ENCODE measurements at places on chromosomes 16 and 17.

DNA sequence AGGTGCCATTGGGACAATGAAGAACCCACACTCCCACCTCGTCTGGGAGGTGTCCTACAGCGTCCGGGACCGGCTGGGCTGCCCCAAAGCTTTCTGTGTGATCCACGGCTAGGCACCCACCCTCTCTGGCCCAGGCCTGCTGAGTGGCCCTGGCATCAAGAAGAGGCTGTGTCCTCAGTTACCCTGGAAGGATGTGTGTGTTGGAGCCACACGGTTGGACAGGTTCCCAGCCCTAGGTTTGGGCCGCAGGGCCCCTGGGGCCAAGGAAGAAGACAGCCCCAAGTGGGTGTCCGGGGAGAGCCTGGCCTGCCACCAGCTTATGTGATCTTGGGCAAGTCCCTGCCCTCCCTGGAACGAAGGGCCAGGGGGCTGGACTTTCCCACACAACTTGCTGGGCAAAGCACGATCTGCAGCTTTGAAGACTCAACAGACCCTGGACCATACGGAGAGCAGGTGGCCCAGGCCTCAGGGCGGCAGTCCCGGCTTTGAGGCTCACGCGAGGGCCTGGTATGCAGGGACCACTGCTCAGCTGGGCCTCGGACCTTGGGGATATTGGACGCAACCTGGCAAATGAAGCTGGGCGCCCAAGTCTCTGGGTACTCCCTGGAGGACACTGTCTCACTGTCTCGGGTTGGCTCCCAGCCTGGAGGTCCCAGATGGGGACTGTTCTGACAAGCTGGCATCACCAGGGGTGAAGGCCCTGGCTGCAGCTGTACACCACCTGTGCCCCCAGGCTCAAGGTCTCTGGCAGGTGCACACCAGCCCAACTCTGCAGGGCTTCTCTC lies 17.5 kb downstream of the MYBBP1A start:
- no peak for DNase-seq

GRCh38 chr17:48878920-48879898 lies 13.4 kb upstream of the ATP5MC1 start:
- DNase-seq = no peak

- DNase-seq = no peak
Observed at GRCh38 chr16:18983565-18984434, at the start of gene TMC7. TSS of gene TMC7 (plus strand) at chr16:18983934. CDS start at chr16:18984064, 130 bp downstream.

DNA sequence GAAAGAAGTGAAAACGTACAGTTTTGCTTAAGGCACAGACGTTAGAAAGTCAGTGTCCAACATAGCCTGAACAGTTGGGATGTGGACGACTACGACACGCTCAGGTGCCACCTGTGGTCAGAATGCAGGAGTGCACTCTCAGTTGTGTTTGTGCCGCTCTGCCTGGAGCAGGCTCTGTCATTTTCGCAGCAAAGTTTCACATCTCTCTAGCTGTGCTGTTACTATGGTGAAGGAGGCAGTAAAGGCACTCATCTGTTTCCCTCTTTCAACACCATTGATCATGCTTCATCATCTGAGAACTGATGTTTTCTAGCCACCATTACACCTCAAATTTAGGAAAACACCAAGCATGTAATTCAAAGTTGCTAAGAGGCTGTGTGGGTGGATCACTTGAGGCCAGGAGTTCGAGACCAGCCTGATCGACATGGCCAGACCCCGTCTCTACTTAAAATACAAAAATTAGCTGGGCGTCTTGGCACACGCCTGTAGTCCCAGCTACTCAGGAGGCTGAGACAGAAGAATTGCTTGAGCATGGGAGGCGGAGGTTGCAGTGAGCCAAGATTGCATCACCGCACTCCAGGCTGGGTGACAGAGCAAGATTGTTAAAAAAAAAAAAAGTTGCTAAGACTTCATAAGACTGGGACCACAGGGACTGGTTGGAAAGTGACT lies 44.9 kb upstream of the DNAJA2 start:
- DNase-seq = peak; percentile 22

DNA sequence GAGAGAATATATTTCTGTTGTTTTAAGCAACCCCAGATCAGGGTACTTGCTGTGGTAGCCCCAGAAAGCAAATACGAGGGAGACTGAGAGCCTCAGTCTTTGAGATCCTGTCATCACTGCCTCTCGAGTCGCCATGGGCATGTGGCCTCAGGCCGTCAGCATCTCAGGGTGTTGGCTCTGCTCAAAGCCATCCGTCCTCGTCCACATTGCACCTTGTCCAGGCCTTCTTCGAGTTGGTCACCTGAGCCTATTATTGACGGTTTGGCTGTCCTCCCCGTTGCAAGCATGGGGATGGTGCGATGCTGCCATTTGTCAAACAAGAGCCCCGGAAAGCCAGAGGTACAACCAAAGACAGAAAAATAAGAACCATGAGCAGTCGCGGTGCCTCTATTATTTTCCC lies 136.9 kb downstream of the IRF8 start:
- DNase-seq = no peak

- DNase-seq = no peak
Observed at GRCh38 chr17:16329519-16330271, 23.6 kb downstream of the CENPV start.

- DNase-seq = no peak
Observed at GRCh38 chr17:7857713-7858521, at the start of gene CYB5D1. TSS of gene CYB5D1 (plus strand) at chr17:7858003. CDS start at chr17:7858135, 132 bp downstream.

DNA sequence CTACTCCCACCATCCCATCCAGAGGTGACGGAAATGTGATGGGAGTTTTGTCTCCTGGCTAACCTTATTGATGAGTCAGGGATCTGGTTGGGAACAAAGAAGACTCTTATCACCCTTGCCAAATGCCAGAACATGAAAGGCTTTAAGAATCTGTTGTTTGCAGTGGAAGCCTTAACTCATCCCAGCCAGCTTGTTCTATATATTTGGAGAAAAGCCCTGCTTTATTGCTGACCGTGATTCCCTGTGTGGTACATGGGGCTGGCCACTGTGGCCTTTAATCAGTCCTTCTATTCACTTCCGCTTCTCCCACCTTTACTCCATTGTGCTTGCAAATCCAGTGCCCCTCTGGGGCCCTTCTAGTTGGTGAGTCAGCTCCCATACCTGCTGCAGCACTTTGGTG lies 156.6 kb downstream of the PHKB start:
- no peak for DNase-seq

- no peak for DNase-seq
Observed at GRCh38 chr17:50469671-50470305, 1.1 kb upstream of the CHAD start.

DNA sequence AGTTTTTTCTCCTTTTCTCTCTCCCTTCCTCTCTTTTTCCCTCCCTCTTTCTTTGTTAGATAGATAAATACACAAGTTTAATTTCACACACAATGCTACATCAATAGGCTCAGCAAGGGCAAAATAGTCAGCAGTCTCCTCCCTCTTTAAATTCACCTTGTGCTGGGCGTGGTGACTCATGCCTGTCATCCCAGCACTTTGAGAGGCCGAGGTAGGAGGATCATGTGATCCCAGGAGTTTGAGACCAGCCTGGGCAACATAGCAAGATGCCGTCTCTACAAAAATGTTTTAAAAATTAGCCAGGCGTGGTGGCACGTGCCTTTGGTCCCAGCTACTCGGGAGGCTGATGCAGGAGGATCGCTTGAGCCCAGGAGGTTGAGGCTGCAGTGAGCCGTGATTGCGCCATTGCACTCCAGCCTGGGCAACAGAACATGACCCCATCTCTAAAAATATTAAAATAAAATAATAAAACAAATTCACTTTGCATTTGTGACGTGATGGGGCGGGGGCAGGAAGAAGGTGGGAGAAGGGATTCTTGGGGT lies 27.4 kb downstream of the IL21R start:
- no peak for DNase-seq
